Stimulated activated CD8-positive, alpha-beta memory T cell treated with anti-CD3 and anti-CD28 coated beads, Interleukin-7, amount 100 ng/mL, for 4 hours (primary cell): ENCODE measurements at places on chromosomes 7 and 10.

GRCh38 chr10:73965890-73966768 lies 31.8 kb upstream of the VCL start:
- no peak for DNase-seq

DNA sequence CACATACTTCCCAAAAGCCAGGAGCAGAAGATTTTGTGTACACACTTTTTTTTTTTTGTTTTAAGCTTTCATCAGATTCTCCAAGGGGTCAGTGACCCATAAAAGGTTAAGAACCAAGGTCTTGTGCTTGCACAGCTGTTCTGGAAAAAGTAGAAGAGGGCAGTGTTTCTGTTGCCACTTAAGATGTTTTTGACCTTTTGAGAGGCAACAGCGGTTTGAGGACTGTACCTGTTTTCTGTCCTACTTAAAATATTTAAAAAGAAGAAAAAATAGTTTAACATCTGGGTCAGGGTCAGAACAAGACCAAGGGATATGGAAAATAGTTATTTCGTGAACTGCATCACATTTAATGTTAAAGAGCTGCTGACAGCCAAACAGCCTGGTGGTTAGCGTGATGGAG lies 32.9 kb downstream of the AUTS2 start:
- DNase-seq, result no peak

GRCh38 chr7:116948934-116949333 lies 4.4 kb upstream of the ST7 start:
- DNase-seq, result no peak

GRCh38 chr10:14329746-14330173 lies 964 bp downstream of the FRMD4A start:
- DNase-seq, result no peak

GRCh38 chr10:3846736-3847135 lies 61.7 kb upstream of the KLF6 start:
- no peak for DNase-seq

DNA sequence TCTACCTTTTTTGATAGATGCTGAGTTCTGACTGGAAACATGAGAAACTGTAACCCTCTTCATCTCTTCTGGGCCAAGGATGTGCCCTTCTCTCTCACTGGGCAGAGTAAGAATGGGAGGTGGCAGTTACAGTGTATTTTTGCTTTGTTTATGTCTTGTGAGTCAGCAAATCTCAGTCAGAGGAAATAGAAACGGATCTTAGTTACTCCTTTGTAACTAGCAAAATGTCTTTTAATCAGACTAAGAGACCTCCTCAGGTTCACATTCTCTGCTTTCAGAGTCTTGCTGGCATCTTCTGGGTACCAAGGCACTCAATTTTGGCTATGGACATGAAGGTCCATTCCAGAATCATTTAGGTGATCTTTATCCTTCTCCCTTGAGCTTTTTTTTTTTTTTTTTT lies 70.9 kb downstream of the HHEX start:
- DNase-seq, result no peak

GRCh38 chr7:17029150-17029549 lies 147.4 kb upstream of the AGR3 start:
- DNase-seq, result no peak

GRCh38 chr10:110758898-110759297 lies 112.8 kb upstream of the PDCD4 start:
- DNase-seq, result no peak

DNA sequence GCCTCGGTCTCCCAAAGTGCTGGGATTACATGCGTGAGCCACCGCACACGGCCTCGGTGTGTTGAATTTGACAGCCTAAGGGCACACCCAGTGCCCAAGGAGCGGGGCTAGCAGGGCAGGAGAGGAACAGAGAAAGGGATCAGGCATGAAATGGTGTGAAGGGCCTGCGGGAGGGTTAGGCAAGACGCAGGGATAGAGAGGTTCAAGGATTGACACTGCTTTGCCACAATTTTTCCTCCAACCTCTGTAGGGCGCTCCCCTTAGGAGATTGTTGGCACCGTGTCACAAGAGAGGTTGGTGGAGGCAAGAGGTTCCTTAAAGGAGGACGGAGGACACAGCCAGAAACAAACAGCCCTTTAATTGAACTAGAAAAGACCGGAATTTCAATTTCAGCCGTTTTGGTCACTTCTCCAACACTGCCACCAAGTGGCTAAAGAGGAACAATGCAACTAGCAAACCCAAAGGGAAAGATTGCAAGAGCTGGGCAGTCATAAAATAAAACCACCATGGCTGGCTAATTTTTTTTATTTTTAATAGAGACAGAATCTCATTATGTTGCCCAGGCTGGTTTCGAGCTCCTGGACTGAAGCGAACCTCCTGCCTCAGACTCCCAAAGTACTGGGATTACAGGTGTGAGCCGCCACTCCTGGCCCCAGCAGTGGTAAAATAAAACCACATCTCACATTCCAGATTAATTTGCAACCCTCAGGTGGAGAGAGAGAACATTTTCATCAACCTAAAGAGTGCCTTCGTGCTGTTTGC lies 6.9 kb upstream of the CREB3L2 start:
- DNase-seq, result no peak

GRCh38 chr10:3478632-3479240 lies 306.2 kb upstream of the PITRM1 start:
- DNase-seq, result no peak

DNA sequence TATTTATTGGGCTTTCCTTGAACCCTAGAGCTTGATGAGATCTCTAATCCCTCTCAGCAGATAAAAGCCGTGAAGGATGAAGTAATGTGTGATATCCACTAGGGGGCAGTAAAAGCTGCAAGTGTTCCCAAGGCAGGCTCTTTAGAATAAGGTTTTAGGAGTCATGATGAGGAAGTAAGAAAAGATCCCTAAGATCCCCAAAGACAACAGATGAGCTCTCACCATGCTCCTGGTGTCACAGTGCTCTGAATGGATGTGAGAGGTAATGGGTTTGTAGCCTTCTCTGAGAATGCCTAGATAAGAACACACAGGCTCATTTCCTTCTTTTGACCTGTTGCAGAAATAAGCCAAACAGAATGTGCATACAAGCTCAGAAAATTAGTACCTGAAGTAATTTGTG lies 70.4 kb upstream of the ITPRID1 start:
- no peak for DNase-seq

- no peak for DNase-seq
These were observed 24.9 kb downstream of the C7orf25 start for GRCh38 chr7:42886893-42887505.

- peak; percentile 52 for DNase-seq
These were observed 69.6 kb downstream of the ATXN7L1 start for GRCh38 chr7:105806592-105807447.

- no peak for DNase-seq
These were observed 2.3 kb upstream of the SEMA3C start for GRCh38 chr7:80921130-80921529.

DNA sequence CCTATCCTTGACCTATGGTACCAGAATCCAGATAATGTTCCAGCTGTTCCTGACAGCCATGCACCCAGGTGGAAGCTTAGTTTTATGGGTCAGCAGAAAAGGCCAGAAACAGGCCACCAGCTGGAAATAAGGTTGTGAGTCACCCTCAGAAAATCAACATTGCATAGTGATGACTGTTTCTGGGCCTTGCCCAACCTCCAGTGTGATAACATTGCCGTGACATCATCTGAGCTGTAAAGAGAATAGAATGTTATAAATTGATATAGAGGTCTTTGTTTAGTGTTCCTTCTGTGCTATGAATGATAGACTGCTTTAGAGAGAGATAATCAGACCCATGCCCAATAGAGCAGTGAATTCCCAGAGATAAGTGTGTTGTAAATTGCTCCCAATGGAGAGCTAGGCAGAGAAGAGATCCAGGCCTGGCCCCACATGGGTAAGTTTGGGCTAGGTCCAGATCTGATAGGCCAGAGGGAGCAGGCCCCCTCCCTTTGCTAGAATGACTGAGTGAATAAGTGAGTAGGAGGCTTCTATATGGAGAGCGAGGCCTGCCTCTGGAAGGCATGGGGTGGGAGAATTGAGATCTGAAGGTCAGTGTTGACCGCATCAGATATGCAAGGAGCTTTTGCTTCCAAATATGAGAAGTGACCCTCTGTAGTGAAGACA lies 14.2 kb upstream of the HPS1 start:
- DNase-seq, result no peak

DNA sequence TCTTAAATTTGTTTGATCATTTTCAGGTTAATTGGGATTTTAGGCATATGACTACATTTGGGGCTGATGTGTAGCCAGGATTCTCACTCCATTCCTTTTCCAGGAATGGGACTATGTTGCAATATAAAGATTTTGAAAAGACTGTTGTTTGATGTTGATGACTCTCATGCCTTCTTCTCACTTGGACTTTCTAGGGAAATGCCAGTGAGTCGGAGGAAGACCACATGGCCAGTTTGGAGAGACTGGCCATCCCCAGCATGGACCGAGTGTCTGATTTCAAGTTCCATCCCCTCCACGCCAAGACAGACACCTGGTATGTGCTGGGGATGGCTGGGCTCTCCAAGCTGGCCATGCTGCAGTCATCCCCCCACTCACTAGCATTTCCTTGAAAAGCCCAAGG lies 5.5 kb downstream of the IGFBP3 start:
- no peak for DNase-seq

DNA sequence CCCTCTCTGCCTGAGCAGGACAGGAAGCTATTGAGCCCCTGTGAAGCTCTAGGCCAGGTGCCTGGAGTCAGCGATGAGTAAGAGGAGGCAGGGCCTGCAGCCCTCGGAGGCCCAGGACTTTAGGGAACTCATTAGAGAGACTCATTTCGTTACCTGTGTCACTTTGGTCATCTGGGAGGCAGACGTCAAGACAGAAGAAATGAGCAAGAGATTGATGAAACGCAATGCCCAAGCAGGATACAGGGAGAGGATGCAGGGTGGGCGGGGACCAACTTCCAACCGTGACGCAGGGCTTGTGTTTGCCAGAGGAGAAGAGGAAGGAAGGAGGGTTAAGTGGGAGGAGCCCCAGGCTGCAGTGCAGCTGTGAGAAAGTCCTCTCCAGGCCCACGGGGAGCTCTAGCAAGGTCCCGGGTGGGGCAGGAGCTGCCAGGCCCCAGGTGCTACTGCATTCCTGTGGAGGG lies 26.4 kb upstream of the GNA12 start:
- DNase-seq, result no peak

GRCh38 chr7:32140210-32140939 lies 70.2 kb upstream of the PDE1C start:
- no peak for DNase-seq

DNA sequence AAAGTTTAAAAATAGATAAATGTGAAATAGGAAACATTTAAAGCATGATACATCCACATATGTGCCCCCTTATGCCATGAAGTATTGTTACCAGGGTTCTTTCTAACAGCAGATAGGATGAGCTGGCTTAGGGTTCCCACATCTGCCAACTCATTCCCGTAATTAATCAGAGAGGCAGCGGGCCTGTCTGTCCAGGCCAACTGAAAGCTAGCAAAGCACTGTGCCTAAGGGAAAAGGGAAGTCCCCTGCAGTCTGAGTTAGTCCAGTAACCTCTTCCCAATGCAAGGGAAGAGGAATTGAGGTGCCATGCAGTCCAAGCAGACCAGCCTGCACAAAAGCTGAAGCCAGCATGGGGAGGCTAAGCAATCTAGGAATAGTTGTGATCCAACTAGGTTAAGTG lies 18.3 kb upstream of the ZC3HAV1L start:
- DNase-seq, result no peak

- no peak for DNase-seq
These were observed 4.8 kb upstream of the MBL2 start for GRCh38 chr10:52777414-52777813.

GRCh38 chr10:70053841-70054288 lies 1.2 kb downstream of the MACROH2A2 start:
- no peak for DNase-seq

DNA sequence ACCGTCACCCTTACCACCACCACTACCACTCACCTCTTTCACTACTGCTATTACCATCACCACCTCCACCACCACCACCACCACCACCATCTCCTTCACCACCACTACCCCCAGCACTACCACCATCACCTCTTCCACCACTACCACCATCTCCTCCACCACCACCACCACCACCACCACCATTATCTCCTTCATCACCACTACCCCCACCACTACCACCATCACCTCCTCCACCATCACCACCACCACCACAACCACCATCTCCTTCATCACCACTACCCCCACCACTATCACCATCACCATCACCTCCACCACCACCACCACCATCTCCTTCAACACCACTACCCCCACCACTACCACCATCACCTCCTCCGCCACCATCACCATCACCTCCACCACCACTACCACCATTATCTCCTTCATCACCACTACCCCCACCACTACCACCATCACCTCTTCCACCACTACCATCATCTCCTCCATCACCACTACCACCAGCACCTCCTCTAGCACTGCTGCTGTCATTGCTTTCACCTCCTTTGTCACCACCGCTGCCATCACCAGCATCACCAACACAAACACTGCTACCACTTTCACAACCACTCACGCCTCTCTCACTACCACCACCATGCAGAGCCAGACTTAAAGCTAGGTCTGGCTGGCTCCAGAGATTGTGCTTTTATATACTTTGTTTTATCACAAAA lies 109.3 kb downstream of the ICA1 start:
- DNase-seq, result no peak

- DNase-seq, result no peak
These were observed 36.9 kb downstream of the CYP26A1 start for GRCh38 chr10:93110472-93111146.

DNA sequence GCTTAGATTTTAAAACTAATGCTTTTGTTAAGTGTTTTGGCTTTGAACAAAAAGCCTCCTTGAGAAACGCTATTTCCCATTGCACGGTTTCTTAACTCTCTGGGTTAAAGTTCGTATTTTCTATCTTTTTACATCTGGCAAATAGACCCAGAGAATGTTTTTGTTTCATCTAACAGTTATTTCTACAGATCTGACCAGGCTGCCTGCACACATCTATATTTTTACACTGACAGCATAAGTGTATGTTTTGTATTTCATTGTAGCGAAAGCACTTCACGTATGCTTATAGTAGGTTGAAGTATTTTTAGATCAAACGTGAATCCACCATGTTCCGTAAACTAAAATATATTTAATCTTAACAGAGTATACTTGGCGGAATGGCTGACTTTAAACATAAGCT lies 477.3 kb downstream of the SDK1 start:
- DNase-seq, result no peak

DNA sequence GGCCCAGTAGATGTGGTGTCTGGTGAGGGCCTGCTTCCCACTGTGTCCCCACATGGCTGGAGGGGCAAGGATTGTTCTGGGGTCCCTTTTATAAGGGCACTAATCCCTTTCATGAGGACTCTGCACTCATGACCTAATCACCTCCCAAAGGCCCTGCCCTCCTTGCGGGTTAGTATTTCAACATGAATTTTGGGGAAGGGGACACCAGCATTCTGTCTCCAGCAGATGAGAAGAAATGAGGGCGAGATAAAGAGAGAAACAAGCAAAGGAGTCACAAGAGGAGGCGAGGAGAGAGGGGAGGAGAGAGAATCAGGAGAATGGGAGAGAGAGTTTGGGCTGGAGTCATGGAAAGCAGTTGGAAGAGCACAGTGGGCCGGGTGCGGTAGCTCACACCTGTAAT lies 83.7 kb downstream of the C10orf105 start:
- no peak for DNase-seq
